ENCODE measurements at places on chromosomes 4 and X.

GRCh38 chrX:133601116-133601515, 185.8 kb upstream of the GPC4 start:
- no peak for DNase-seq

DNA sequence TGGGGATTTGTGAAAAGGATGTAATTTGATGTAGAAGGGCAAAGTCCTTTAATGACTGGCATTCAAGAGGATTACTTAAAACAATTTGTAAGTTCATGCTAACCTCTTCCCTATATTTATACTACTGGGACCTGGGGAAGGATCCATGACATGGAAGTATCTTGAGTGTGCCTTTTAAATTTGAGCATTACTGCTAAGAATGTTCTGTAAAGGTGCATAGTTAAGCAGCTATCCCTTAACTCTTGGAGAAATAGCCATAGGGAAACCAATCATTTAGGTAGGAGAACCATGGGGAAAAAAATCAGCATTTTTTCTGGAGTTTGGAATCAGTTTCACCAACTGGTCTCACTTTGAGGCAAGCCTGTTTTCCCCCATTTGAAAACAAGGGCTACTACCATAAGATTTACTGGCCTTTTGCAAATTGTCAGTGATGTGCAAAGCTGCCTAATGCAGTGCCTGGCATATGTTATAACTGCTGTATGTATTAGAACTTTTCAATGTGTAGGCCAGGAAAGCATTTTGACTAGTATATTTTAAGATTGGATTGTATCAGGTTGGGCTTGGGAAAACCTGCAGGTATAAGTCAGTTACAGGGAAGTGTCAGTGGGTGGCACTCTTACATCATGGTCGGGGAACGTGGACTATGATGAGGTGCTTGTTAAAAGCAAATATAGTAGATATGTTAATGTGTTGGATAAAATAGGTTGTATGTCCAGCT, 72.1 kb downstream of the PRSS12 start:
- peak; percentile 76 for DNase-seq

GRCh38 chr4:128846063-128846462, 36.6 kb downstream of the JADE1 start:
- no peak for DNase-seq

GRCh38 chr4:13294961-13295605, 189.1 kb downstream of the RAB28 start:
- DNase-seq: no peak

GRCh38 chr4:74675673-74676279, 118.5 kb downstream of the BTC start:
- DNase-seq: peak; percentile 64

GRCh38 chr4:139085141-139085540, 69.6 kb downstream of the NOCT start:
- peak; percentile 13 for DNase-seq

All from fibroblast of skin of abdomen (primary cell).